ENCODE measurements at places on chromosomes 3 and 15. TPM values are rescaled to one million over a fixed set of nuclear protein-coding genes. Genes with fewer than 3 reads are reported as not detected.

- DNase-seq: no peak
Observed at GRCh38 chr15:49495993-49496753, 73.1 kb downstream of the FGF7 start.

- DNase-seq: no peak
Observed at GRCh38 chr15:32840507-32841245, 122.9 kb downstream of the GREM1 start.

DNA sequence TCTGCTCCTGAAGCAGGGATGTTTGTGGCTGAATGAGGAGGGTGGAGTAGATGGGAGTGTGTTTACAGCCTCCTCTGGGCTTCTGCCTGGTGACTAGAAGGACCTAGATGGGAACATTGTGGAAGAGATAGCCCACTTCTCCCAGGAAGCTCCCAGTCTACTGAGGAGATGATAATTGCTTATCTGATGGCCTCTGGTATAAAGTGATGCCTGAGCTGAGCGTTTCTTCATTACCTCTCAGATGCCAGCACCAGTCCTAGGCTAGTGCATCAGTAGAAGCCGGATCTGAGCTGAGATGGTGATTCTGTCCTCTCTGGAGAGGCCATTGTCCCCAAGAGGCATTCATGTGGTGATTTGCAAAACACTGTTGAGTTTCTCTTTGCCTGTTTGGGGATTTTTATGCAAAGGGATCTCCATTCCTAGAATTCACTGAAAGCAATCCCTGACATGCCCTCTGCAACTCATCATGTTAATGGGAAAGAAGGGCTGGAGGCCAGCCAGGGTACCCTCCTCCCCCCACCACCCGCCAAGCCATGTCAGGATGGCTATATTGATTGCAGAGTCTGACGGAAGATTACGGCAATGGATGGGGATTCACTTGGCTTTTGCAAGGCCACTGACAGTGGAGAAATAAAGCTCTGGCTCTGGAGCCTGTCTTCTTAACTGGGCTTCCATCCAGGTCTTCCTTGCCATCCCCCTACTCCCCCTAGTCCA is 166.4 kb upstream of the ROPN1 start:
- no peak for DNase-seq

DNA sequence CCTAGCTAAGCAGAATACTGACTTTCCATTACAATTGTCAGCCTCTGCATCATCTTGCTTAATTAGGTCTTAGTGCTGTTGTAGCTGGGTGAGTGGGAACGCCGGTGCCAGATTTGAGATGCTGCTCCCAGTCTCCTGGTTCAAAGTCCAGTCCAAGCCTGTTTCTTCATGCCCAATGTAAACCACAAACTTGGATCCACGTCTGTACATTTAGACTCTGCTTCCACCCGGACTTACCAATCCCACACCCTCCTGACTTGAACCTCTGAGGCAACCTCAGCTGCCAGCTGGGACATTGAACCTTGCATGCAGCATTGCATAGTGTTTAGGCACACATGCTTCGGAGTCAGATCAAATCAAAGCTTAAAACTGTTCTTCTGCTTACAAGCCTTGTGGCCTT is 43.0 kb downstream of the BCL2L10 start:
- DNase-seq: no peak

GRCh38 chr3:119826711-119827608 is 45.1 kb downstream of the NR1I2 start:
- DNase-seq: no peak

GRCh38 chr3:168249550-168250414 is 154.1 kb upstream of the GOLIM4 start:
- peak; percentile 52 for DNase-seq

DNA sequence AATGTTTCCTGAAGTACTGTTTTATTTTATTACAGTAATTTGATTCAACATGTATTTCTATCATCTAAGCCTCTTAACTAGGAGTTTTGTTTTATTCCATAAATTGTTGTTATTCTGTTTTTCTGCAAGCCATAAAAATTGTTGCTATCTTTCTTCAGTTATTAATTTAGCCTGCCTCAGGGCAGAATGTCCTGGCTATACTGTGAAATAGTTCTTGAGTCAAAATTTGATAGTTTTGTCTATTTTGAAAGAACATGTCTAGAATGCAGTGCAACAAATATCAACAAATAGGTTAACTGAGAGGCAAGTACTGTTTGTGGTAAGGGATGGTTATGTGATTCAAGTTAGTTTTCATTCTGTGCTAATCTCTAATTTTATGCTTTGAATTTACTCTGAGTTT is 63.9 kb downstream of the PPARG start:
- DNase-seq: no peak

GRCh38 chr3:195251336-195252065 is 19.5 kb downstream of the XXYLT1 start:
- no peak for DNase-seq

DNA sequence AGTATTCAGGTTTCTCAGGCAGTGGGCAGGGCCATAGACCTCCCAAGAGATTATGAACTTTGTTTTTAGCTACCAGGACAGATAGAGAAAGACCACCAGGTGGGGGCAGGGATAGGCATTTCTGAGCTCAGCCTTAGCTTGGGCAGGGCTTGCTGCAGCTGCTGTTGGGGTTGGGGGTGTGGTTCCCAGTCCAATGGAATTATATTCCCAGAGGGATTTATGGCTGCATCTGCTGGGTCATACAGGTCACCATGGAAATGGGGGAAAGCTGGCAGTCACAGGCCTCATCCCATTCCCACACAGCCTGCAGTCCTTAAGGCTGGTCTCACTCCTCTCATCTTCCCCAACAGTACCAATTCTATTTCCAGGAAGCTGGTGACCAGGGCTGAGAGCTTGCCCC is 144.6 kb upstream of the ZPLD1 start:
- no peak for DNase-seq

DNA sequence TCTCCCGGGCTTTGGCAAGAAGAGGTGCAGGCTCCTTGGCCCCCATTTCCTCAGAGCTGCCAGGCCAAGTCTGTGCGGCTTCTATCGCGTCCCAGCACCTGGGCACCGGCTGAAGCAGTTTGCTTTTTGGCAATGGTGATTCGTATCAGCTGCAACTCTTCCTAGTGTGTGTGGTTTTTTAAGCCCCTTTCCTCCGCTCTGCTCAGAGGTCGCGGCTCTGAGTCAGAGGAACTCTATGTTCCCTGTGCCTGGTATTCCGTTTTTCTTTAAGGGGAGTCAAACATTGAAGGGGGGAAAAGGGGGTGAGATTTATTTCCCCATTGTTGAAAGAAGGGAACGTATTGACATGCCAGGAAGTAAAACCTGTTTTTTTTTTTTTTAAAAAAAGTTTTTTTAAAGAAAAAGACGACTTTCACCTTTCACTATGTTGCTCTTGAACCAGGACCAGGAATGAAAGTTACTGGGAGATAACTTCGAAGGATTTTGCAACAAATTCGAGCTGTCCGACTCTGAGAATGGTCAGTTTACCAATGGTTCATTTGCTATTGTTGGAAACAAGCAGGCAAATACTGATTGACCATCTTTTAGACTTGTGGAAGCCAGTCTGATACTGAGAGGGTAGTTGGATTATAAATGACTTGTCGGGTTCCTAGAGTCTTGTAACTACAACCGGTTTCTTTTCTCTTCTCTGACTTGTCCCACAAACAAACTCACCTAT is 1.1 kb downstream of the ARMC8 start:
- peak; percentile 4 for DNase-seq

DNA sequence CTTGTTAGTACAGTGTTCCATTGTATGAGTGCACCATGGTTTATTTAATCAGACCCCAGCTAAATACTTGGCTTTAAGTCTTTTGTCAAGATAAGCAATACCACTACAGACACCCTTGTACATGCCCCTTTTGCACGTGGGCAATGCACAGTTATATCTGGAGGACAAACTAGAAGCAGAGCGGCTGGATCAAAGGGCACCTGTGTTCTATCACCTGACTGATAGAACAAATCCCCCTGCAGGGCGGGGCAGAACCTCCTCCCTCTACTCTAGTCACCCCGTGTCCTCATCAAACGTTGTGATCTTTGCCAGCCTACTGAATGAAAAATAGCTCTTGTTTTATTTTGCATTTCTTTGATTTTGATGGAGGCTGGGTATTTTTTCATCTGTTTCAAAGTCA is 314.9 kb downstream of the TLE3 start:
- no peak for DNase-seq

- DNase-seq: no peak
Observed at GRCh38 chr15:69462030-69462492, 9.4 kb downstream of the RPLP1 start.

GRCh38 chr15:81015621-81016488 is 15.1 kb downstream of the TLNRD1 start:
- no peak for DNase-seq

DNA sequence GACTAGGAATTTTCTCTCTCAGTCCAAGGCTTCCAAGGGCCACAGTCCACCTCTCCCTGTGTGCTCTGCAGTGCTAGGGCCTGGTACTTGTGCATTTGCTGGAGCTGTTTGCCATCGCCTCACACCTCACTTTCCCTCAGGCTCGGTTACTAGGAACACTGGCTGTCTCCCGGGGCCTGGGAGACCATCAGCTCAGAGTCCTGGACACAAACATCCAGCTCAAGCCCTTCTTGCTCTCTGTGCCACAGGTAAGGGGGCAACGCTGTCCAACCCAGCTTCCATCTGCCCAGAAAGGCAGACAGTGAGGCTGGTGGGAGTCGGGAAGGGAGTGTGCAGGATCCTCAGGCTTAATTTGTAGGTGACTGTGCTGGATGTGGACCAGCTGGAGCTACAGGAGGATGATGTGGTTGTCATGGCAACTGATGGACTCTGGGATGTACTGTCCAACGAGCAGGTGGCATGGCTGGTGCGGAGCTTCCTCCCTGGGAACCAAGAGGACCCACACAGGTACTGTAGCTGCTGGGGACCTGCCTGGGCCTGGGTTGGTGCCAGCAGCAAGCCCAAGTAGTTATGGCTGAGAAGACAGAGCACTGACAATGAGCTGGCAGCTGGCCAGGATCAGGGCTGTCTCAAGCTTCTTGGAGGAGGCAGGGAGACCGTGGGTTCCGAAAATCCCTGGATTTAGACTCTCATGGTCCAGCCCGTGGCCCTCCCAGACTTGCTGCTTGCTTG is 3.4 kb downstream of the PPM1M start:
- no peak for DNase-seq

- DNase-seq: no peak
Observed at GRCh38 chr3:152772674-152773225, 62.2 kb upstream of the P2RY1 start.

DNA sequence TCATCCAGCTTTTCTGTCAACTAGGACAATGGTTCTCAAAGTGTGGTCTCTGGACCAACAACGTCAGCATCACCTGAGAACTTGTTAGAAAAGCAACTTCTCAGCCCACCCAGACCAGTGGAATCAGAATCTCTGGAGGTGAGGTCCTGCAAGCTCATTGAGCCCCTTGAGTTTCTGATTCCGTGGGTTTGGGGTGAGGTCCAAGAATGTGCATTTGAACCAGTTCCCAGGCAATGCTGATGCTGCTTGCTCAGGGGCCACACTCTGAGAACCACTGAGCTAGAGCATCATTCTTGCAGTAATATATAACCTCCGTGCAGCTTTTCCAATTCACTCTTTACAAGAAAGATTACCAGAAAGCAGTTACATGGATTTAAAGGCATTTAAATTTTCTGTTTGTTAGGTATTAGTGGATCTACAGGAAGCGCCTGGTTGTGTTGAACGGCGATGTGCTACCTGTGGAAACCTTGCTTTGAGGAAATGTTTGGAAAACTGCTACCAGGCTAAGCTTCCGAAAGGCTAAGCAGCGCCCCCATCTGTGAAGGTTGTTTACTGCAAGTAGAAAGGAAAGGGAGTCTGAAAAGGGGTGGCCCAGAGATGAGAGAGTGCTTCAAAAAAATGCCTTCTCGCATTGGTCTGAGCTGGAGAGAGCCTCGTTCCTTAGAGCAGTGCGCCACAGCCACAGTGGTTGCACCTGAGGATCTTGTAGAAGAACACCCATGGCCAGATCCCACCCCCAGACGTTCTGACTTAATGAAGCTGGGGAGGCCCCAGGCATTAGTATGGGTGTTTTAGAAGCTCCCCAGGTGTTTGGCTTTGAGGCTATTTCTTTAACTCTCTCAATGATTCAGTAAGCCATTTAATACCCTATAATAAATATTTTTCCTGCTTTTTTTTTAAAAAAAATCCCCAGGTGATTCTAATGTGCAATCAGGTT is 50.0 kb downstream of the RLBP1 start:
- DNase-seq: no peak

- DNase-seq: no peak
Observed at GRCh38 chr15:98369081-98369716, 279.1 kb upstream of the IGF1R start.

DNA sequence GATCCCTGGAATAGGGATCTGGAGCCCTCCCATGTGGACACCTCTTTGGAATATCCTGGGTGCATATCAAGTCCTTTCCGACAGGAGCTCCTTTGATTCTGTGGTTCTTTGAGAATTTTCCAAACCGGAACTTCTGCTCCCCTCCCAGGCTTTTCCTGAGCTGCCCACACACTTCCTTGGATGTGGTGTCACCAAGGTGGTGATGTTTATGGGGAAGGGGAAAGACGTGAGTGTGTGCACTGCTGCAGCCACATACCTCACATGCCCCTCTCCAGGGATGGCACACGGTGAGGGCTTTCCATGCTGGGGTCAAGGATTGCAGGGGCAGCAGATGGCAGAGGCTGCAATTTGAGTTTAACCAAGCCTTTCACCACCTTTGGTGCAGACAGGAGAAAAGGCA is 27.9 kb upstream of the PSTPIP1 start:
- no peak for DNase-seq

- DNase-seq: peak; percentile 38
Observed at GRCh38 chr3:122977746-122978466, 49.7 kb downstream of the SEMA5B start.

GRCh38 chr3:177620073-177620472 is 422.8 kb upstream of the TBL1XR1 start:
- DNase-seq: no peak

DNA sequence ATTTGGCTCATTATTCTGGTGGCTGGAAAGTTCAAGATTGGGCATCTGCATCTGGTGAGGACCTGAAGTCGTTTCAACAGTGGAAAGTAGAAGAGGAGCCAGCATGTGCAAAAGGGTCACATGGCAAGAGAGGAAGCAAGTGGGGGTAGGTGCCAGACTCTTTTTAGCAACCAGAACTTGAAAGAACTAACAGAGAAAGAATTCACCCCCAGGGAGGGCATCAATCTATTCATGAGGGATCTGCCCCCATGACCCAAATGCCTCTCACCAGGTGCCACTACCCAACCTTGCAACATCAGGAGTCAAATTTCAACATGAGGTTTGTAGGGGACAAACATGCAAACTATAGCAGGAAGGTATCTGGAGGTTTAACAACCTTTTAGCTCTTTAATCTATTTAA is 10.3 kb upstream of the RYK start:
- no peak for DNase-seq

Gene PARP15
- 0.99 TPM for total RNA-seq

Gene GCSAM
- total RNA-seq: 1.2 TPM

Gene ATP2B2
- 0.69 TPM for total RNA-seq

Gene RAB43
- total RNA-seq: 3.9 TPM

Gene CD47
- total RNA-seq: 78.4 TPM

Gene COL7A1
- 71.4 TPM for total RNA-seq

Gene OR5K2
- total RNA-seq: not detected

Gene TMEM207
- total RNA-seq: not detected

Gene ACOX2
- 15.8 TPM for total RNA-seq

Gene SLC2A2
- total RNA-seq: not detected

Gene ISL2
- 0.30 TPM for total RNA-seq
